RWPE2 (cell line): ENCODE measurements at places on chromosomes 2 and 18.

DNA sequence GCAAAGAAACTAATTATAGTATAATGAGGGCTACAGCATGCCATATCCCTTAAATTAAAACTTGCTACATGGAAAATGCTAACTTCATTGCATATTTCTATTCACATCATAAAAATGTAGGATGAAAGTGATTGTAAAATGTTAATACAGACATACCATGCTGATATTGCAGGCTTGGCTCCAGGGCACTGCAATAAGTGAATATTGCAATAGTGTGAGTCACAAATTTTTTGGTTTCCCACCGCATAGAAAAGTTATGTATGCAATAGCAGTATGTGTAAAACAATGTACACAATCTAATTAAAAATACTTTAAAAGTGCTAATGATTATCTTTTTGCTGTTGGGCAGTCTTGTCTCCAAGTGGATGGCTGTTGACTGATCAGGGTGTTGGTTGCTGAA, 162.1 kb downstream of the CD8B2 start:
- DNase-seq, result no peak
- peaks cover 21% of the 10 kb centered on the region for H3K27me3 ChIP-seq
- H3K4me1 ChIP-seq, result no peaks in the 10 kb centered on the region
- H3K36me3 ChIP-seq, result no peaks in the 10 kb centered on the region
- H3K27ac ChIP-seq, result no peak overlapping the region

- peaks cover 32% of the 10 kb centered on the region for H3K4me1 ChIP-seq
- H3K36me3 ChIP-seq, result peaks cover 34% of the 10 kb centered on the region
- peak overlapping the region; percentile 83 for H3K27ac ChIP-seq
- H3K27me3 ChIP-seq, result no peaks in the 10 kb centered on the region
- peak; percentile 53 for DNase-seq
- no peak overlapping the region for H3K4me3 ChIP-seq
Observed at GRCh38 chr2:240458044-240458899, 22.8 kb downstream of the GPC1 start.

GRCh38 chr2:14292964-14293363, 339.6 kb upstream of the LRATD1 start:
- DNase-seq, result no peak
- H3K36me3 ChIP-seq, result no peaks in the 10 kb centered on the region
- H3K4me1 ChIP-seq, result peaks cover 20% of the 10 kb centered on the region
- no peaks in the 10 kb centered on the region for H3K27me3 ChIP-seq
- H3K4me3 ChIP-seq, result no peak overlapping the region

- no peaks in the 10 kb centered on the region for H3K36me3 ChIP-seq
- no peaks in the 10 kb centered on the region for H3K27me3 ChIP-seq
- H3K4me3 ChIP-seq, result no peak overlapping the region
- H3K4me1 ChIP-seq, result peaks cover 28% of the 10 kb centered on the region
- H3K27ac ChIP-seq, result peak overlapping the region; percentile 38
Observed at GRCh38 chr18:79960921-79961526, 3.4 kb upstream of the HSBP1L1 start.

- no peak overlapping the region for H3K4me3 ChIP-seq
- H3K27ac ChIP-seq, result no peak overlapping the region
- no peaks in the 10 kb centered on the region for H3K36me3 ChIP-seq
- DNase-seq, result no peak
Observed at GRCh38 chr2:141654311-141654710, 476.5 kb downstream of the LRP1B start.

- peaks cover 21% of the 10 kb centered on the region for H3K4me1 ChIP-seq
- no peak for DNase-seq
- H3K27me3 ChIP-seq, result no peaks in the 10 kb centered on the region
- no peak overlapping the region for H3K4me3 ChIP-seq
- peak overlapping the region; percentile 90 for H3K27ac ChIP-seq
Observed at GRCh38 chr2:46780411-46780800, 135.2 kb downstream of the MCFD2 start.

DNA sequence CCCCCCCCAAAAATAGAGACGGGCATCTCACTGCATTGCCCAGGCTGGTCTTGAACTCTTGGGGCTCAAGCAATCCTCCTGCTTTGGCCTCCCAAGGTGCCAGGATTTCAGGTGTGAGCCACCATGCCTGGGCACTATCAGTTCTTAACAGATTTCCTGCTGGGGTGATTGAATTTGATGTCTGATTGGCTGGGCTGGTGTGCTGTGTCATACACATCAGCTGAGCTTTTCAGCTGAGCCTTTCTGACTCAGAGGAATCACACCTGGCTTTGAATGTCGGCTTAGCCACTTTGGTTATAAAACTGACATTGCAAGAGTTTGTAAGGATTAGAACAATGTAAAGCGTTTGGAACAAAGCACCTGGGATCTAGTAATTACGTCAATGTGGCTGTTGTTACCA, 18.9 kb downstream of the NCAPH start:
- H3K4me3 ChIP-seq, result no peak overlapping the region
- DNase-seq, result no peak
- no peaks in the 10 kb centered on the region for H3K4me1 ChIP-seq
- H3K27ac ChIP-seq, result no peak overlapping the region

DNA sequence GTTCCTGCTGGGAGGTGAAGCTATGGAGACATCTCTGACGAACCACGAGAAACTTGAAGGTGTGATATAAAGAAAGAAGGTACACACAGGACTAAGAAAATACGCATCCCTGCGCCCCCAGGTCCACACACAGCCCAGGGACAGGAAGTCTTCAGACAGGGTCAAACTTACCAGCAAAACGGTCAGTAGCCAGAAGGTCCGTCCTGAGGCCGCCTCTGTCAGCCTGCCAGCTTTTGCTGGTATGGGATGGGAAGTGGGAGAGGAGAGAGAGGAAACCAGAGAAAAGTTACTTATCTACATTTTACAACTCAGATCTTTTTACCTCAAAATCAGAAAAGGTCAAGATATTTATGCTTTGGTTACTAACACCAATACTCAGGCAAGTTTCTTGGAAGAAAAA, 47.2 kb downstream of the HDLBP start:
- H3K36me3 ChIP-seq, result peaks cover 68% of the 10 kb centered on the region
- H3K27me3 ChIP-seq, result no peaks in the 10 kb centered on the region
- H3K4me3 ChIP-seq, result no peak overlapping the region
- no peak for DNase-seq
- peaks cover 8% of the 10 kb centered on the region for H3K4me1 ChIP-seq
